ENCODE measurements at places on chromosomes 2 and 18. TPM values are rescaled to one million over a fixed set of nuclear protein-coding genes. Genes with fewer than 3 reads are reported as not detected.

DNA sequence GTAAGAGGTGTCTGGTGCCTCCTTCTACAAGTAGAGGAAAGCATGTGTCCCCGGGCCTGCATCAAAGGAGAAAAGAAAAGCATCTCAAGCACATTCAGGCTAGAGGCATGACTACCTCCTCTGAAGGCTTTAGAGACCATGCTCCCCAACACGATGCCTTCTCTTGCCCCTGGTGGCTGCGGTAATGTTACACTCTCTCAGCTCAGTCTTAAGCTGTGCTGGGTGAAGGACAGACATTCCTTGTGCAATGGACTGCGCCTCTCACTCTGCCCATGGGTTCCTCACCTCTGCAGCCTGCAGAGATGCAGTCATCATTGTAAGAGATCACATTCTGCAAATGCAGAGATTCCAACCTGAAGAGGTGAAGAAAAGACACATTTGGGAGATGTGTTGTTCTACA, 148.2 kb upstream of the HNRNPA3 start:
- DNase-seq, result no peak

DNA sequence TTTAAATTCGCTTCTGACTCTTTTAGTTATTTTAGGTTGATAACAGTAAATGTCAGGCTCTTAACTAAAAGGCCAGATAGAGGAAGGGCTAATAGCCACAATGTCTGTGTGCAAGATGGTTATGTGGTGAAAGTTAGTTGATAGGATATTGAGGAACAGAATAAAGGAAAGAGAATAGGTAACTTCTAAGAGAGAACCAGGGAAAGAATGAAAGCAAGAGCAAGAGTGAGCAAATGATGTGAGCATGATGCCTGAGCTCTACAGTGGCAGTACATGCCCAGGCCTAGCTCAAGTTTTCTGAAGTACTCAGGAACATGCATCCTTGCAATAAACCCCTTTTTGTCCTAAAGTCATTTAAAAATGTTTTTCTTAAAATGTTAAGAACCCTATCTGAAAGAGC, 12.5 kb upstream of the TFPI start:
- no peak for DNase-seq

DNA sequence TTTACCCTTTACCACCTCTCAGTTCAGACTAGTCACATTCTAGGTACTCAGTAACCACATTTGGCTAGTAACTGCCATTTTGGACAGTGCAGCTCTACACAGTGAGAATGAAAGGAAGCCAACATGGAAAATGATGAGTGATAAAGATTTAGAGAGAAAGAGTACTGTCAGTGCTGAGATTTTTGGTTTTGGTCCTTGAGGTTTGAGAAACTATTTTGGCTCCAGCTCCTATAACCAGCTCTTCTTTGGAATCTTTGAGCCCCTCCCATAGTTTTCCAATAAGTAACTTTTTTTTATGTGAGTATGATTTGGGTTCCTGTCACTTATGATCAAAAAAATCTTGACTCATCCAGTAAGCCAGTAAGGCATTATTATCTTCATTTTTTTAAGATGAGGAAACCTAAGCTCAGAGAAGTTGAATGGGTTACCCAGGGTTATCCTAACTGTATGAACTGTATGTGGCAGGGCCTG, 173.0 kb downstream of the BABAM2 start:
- DNase-seq, result no peak

GRCh38 chr2:234373481-234374149, 123.3 kb downstream of the ARL4C start:
- no peak for DNase-seq

The MROH2A gene
- not detected for total RNA-seq

The CD8B2 gene
- 0.11 TPM for total RNA-seq

GRCh38 chr2:150303281-150303680, 184.2 kb downstream of the RND3 start:
- no peak for DNase-seq

The ABCG5 gene
- not detected for total RNA-seq

GRCh38 chr2:117378653-117379052, 435.8 kb upstream of the DDX18 start:
- no peak for DNase-seq

The BOK gene
- 0.15 TPM for total RNA-seq

DNA sequence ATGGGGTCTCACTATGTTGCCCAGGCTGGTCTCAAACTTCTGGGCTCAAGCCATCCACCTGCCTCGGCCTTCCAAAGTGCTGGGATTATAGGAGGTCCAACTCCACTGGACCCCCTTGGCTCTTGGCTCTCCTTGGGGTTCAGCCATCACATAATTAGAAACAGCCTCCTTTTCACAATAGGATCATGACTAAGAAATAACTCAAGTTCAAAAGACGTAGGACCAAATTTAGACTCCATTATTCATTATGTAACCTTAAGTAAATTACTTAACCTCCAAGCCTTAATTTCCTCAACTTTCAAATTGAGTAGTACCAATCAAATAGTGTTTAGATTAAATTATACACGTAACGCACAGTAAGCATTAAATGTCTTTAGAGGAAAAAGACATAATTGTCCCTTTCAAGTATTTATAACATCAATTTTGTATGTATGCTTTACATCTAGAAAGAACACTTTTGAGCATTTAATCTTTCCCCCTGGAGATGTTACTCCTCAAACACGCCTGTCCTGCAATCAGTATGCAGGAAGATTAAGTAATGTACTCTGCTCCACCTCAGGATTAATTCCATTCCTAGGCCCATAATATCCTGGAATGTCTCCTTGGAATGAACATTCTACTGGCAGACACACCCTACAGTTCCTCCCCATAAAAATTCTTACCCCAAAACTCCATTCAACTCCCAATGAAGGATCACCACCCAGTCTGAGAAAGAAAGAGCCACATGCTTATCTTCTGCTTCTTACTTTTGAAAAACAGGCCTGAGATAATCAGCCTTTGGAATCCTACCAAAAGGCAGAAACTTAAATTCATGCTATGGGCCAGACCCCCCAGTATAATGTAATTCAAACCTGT, 49.1 kb downstream of the COBLL1 start:
- no peak for DNase-seq

- DNase-seq, result no peak
Observed at GRCh38 chr2:80120866-80121265, 183.7 kb downstream of the LRRTM1 start.

The UGT1A9 gene
- not detected for total RNA-seq

The APCDD1 gene
- total RNA-seq, result 0.21 TPM

The NTSR2 gene
- not detected for total RNA-seq

The ALS2 gene
- total RNA-seq, result 14.8 TPM

GRCh38 chr2:127681288-127681804, 6.0 kb upstream of the LIMS2 start:
- no peak for DNase-seq

DNA sequence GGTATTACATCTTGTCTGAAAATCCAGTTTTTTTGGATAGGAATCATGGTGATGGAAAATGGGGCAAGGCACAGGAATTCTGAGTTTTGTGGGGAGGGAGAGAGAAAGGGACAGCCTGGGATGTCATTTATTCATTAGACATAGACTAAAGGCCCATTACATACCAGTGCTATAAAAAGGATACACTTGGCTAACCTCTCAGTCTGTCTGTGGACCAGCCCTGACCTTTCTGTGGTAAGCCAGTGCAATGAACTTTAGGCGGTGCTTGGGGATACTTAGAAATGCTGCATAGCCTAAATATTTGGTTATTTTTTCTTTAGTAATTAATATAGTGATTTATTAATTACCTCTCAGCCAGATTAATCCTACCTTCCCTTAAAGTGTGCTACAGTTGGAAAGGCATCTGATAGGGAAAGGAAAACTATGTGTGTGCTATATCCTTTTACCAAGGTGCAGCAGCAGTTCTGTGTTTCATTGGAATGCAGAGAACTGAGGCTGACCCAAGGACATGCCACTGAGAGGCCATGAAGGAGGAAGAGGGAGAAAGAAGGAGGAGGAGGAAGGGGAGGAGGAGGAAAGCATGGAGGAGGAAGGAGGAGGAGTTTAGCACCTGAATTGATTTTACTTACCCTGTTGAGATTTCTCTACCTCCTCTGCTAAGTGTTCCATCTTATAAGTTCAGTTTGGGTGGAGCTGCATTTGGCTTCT, 37.5 kb downstream of the KCNS3 start:
- DNase-seq, result no peak

DNA sequence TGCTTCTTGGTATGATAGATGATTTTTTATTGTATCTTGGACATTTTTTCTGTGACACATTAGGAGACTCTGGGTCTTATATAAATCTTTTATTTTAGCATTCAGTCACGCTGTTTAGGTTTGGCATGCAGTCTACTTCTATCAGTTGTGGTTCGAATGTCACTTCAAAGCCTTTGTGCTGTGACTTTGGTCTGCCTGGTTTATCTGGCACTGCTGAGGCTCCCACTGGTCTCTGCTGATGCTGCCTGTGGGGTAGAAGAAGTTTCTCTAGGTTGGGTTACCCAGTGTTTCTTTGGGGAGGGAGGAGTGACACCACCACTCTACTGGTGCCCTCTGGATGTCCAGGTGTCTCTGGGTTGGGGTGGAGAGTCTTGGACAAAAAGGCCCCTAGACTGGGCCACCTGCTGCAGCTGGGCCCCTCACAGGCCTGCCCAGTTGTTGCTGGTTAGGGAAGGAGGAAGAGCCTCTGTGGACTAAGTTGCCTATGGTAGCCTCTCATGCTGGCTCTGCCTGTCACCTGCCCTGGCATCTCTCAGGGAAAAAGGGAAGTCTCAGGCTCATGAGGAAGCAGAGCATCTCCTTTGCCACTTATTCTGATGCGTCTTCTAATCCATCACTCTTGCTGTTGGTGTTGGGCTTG, 115.4 kb upstream of the HS6ST1 start:
- no peak for DNase-seq

DNA sequence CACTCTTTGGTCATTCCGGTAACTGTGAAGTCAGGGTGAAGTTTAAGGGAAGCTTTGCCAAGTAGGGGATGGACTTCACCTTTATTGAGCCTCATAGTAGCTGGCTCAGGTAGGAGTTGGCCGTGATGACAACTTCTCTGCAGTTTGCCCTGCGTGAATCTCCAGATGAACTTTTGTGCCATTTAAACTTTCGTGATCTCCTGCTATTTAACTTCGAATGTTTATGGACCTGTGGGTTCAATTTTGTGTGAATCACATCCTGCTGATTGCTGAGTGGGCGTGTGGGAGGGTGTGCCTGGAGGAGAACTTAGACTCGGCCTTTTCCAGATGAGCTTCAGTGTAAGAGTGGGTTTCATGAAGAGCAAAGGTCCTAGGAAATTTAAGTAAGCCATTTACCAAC, 4.2 kb downstream of the UGT1A1 start:
- DNase-seq, result no peak

- no peak for DNase-seq
Observed at GRCh38 chr2:201358684-201359083, 1.5 kb upstream of the FLACC1 start.

DNA sequence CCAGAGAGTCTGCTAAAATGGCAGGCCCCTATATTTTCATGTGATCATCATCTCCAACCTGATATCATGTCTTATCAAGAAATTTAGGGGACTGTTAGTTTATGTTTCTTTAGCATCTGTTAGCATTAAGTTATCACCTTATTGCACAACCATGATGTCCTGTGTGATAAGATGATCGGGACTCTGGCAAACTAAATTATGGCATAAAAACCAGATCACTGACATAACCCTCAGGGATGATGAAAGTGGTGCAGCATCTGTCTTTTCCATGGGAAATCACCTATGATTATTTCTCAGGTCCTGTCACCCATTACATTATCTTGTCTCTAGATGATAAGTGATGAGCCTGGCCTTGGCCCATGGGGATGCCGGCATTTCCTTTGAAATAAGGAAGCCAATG, 458.6 kb upstream of the DCC start:
- no peak for DNase-seq

The LINC00305 gene
- not detected for total RNA-seq

DNA sequence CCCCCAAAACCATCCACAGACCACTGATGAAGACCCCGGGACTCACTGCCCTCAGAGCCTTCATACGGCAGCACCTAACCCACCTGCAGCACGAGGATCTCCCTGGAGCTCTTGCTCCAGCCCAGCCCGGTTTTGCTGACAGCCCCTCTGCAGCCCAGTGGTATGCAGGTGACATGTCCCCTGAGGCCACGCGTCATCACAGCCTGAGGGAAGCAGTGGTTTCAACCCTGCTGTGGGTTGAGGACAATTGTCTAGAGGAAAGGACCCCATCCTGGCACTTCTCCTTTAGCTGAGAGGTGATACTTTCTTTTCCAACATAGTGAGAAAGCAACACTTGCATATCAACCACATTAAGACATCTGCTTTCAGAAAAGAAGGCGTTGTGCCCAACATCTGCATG, 134.0 kb downstream of the SEPTIN10 start:
- no peak for DNase-seq

The ANKAR gene
- 3.2 TPM for total RNA-seq

GRCh38 chr2:98685930-98686887, 44.7 kb downstream of the MGAT4A start:
- no peak for DNase-seq

GRCh38 chr2:84878459-84878858, 2.4 kb downstream of the TRABD2A start:
- no peak for DNase-seq

The HK2 gene
- total RNA-seq, result 110 TPM

- no peak for DNase-seq
Observed at GRCh38 chr2:186645999-186646398, 47.9 kb upstream of the FAM171B start.

The STPG4 gene
- not detected for total RNA-seq

The GALR1 gene
- not detected for total RNA-seq

- no peak for DNase-seq
Observed at GRCh38 chr18:70390371-70391090, 101.7 kb downstream of the SOCS6 start.

GRCh38 chr18:52345428-52345827, 5.4 kb downstream of the DCC start:
- no peak for DNase-seq

The AQP12B gene
- not detected for total RNA-seq

- no peak for DNase-seq
Observed at GRCh38 chr2:110157153-110157793, 41.7 kb upstream of the MALL start.

DNA sequence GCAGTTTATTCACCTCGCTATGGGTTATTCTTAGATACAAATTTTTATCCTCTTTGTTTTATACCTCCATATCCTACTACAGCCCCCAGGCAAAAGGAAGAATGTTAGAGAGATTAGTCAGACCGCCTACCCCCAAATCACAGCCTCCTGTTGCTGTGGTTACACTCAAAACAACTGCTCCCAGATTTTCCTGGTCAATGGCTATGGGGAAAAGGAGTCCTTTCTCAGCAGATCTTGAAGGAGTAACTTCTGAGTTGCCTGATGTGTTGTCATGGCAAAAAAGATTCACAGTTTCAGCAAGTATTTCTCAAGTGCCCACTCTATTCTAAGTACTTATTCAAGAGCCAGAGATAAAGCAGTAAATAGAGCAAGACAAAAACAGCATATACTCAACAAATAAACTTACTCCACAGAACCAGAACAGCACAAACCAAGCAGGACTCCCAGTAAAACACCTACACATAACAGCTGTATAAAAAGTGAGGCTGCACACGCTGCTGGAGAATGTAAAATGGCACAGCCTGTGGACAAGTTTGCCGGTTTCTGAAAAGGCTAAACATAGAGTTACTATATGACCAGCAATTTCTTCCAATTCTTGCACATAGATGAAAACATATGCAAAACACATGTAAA, 104.8 kb downstream of the NOL10 start:
- DNase-seq, result no peak

The TMEM237 gene
- total RNA-seq, result 10.5 TPM

The CFC1 gene
- not detected for total RNA-seq

- DNase-seq, result no peak
Observed at GRCh38 chr2:113961000-113961399, 71.1 kb downstream of the ACTR3 start.

The ARHGAP28 gene
- not detected for total RNA-seq

All from activated T-cell treated with anti-CD3 and anti-CD28 coated beads, Interleukin-2, amount 50 U/mL, for 4 hours (primary cell).